ENCODE measurements at places on chromosomes 12 and 14. TPM values are rescaled to one million over a fixed set of nuclear protein-coding genes. Genes with fewer than 3 reads are reported as not detected.

Gene RNFT2
- total RNA-seq, result 2.8 TPM

Gene OAS2
- total RNA-seq, result 0.11 TPM

Gene HOXC9
- total RNA-seq, result 11.0 TPM

Gene INSM2
- not detected for total RNA-seq

Gene NEMP1
- total RNA-seq, result 14.0 TPM

Gene IL26
- not detected for total RNA-seq

Gene TSPAN19
- not detected for total RNA-seq

Gene TTC6
- 0.29 TPM for total RNA-seq
